ENCODE measurements at places on chromosomes 3 and 15. TPM values are rescaled to one million over a fixed set of nuclear protein-coding genes. Genes with fewer than 3 reads are reported as not detected.

CD80 gene
- total RNA-seq = not detected

GRCh38 chr15:52180196-52180835, 10.9 kb downstream of the GNB5 start:
- peak; percentile 53 for DNase-seq

DNA sequence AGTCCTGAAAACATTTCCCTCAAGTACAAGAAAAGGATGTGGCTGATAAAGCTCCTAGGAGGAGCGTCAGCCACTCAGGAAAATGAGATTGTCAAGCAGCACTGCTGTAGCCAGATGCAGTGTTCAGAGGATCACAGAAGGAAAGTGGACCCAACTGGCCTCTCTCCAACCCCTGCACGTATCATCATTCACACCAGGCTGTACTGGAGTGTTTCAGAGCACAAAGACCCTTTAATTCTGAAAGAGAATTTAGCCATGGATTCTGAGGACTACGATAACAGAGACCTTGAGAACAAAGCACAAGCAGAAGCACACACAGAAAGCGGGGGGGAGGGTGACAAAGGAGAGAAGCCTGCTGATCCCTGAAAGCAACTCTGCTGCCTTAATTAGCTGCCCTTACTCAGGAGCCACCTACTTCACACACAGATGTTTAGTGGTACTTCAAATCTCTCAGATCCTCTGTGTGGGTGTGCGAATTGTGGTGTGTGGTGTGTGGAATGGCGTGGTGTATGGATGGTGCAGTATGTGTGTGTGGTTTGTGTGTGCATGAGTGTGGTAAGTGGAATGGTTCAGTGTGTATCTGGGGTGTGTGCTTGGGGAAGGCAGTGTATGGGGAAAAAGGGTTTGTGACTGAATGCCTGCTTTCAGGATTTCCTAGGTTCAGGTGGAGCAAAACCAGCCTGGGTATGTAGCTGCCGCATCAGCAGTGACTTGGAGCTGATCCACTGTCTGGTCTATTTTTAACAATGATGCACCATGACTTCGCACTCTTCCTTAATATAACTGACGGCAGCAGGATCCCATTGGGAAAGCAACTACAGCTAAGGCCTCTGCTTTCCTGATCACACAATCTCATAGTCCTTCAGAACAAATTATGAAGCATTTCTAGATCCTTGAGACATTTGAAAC, 192.5 kb downstream of the RSL24D1 start:
- DNase-seq = no peak

- no peak for DNase-seq
Observed at GRCh38 chr15:22992024-22992326, 11.8 kb upstream of the CYFIP1 start.

GRCh38 chr15:89448825-89449224, 47.6 kb downstream of the RHCG start:
- DNase-seq = no peak

ACKR2 gene
- not detected for total RNA-seq

GOLGA8J gene
- not detected for total RNA-seq

- DNase-seq = no peak
Observed at GRCh38 chr3:162984746-162985145, 1488.1 kb downstream of the OTOL1 start.

DNA sequence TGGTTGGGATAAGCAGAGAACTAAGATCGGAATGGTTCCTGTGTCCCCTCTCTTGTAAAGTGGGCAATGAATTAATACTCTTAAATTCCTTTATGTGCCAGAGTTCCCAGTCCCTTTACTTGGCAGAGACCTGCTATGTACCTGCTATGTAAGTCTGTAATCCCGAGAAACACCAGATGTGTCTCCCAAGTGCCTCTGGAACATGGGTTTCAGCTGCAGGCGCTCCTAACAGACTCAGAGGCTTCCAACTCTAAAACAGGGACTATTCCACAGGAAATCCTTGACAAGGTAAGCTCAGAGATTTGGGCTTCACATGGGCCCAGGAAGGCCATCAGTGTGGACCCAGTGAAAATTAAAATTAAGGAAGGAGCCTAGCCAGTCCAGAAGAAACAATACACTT, 117.7 kb upstream of the PLCL2 start:
- peak; percentile 47 for DNase-seq

DNA sequence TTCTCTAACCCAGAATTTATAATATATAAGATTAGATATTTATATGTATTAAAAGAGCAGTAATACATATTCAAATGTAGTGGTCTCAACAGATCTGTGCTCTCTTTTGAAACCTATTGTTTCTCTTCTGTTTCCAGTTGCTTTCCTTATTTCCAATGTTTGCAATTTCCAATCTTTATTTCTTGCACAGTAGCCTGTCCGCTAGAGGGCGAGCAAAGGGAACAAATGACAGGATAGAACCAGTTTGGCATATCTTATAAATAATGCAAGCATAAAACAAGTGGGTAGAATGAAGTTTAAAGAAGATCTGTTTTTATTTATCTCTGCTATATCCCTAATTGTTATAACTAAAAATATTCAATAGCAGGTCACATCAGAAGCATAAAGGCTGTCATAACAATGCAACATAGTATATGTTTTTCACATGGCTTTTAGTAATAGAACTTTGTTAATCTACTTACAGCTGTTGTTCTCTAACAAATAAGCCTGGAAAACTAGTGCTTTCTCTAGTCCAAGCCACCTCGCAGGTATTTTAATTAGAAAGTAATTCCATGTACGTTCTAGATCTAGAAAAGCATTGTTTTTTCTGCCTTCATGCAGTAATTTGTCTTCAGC, 15.1 kb upstream of the TCAIM start:
- peak; percentile 21 for DNase-seq

Measured in H7 (cell line).